CD4-positive, alpha-beta T cell (primary cell): ENCODE measurements at places on chromosomes 4 and X.
A peak's percentile ranks its signal among the peaks of the same experiment; 100 is the strongest.

DNA sequence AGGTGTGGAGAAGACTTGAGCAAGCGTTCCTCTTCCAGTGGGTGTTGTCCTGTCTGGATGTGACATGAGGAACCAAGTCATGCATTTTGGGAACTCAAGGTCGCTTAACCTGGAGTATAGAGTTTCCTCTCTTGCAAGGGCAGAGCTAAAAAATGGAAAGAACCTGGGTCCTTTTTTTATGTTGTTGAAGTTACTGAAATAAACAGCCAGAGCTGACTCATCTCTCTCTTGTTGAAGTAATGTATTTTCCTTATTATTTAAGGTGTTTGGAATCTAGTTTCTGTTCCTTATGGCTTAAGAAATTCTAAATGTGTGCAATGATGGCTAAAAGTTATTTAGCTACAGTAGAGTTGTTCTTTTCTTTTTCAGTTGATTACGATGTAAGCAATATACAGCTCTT, 314.5 kb downstream of the CAMK2D start:
- no peak overlapping the region for H3K27ac ChIP-seq
- no peak overlapping the region for H3K4me3 ChIP-seq
- no peaks in the 10 kb centered on the region for H3K4me1 ChIP-seq
- DNase-seq = no peak
- H3K36me3 ChIP-seq = no peaks in the 10 kb centered on the region

GRCh38 chr4:7067452-7068278, at the start of gene GRPEL1:
TSS of gene GRPEL1 (minus strand) at chr4:7068064. CDS start at chr4:7068032, 32 bp downstream.
- H3K4me3 ChIP-seq = peak within 1 kb of the TSS; percentile 76
- peaks cover 26% of the 10 kb centered on the region for H3K36me3 ChIP-seq
- H3K27ac ChIP-seq = peak within 1 kb of the TSS; percentile 78
- no peaks in the 10 kb centered on the region for H3K27me3 ChIP-seq

- H3K27me3 ChIP-seq = no peaks in the 10 kb centered on the region
- H3K27ac ChIP-seq = no peak overlapping the region
- no peak overlapping the region for H3K4me3 ChIP-seq
- H3K36me3 ChIP-seq = no peaks in the 10 kb centered on the region
- no peaks in the 10 kb centered on the region for H3K4me1 ChIP-seq
These were observed 25.6 kb downstream of the IQSEC2 start for GRCh38 chrX:53255738-53256191.

GRCh38 chr4:30630431-30630830, 89.7 kb upstream of the PCDH7 start:
- H3K4me3 ChIP-seq = no peak overlapping the region
- no peaks in the 10 kb centered on the region for H3K27me3 ChIP-seq
- H3K27ac ChIP-seq = no peak overlapping the region

DNA sequence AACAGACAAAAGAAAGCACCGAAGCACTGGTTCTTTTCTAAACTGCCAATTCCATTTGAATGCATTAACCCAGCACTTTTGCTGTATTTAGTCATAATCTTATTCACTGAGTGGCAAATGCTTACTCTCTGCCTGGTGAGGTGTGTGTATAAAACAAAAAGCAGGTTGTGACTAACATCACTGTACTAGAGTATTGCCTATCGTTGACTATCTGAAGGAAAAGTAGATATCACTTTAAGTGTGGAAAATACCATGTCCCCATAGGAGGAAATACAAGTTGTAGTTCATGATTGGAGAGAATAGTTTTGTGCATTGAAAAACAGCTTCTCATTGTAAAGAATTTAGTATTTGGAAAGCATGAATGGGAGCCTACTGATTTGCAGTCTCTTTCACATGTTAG, 2.7 kb downstream of the PDLIM5 start:
- H3K4me1 ChIP-seq = peaks cover 20% of the 10 kb centered on the region
- no peaks in the 10 kb centered on the region for H3K27me3 ChIP-seq
- DNase-seq = no peak
- no peaks in the 10 kb centered on the region for H3K36me3 ChIP-seq

DNA sequence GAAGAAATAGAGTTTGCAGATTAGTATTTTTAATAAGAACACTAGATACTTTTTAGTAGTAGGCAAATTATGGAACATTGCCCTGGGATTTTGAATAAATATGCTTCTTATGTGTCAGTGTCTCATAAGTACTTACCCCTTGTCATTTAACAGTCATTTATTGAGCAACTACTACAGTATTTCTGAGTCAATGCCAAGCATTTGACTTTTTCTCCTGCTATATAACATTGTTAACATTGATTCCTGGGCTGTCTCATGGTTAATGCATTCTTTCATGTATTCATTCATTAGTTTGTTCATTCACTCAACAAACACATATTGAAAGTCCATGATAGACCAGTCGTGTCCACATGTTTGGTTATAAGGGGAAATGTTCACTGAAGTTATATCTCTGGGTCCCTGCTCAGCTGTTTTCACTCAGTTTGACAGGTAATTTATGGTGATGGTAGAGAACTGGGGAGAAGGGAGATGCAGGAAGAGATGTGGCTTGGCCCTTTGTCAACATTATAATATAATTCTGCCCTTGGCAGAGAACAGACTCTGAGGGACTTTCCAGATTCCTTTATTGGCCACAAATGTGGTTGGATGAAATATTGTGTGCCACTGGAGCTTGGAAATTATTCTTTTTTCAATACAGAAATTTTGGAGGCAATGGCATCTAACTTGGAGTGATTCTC, 49.8 kb downstream of the OSTC start:
- H3K27ac ChIP-seq = no peak overlapping the region
- H3K36me3 ChIP-seq = no peaks in the 10 kb centered on the region
- no peak for DNase-seq

DNA sequence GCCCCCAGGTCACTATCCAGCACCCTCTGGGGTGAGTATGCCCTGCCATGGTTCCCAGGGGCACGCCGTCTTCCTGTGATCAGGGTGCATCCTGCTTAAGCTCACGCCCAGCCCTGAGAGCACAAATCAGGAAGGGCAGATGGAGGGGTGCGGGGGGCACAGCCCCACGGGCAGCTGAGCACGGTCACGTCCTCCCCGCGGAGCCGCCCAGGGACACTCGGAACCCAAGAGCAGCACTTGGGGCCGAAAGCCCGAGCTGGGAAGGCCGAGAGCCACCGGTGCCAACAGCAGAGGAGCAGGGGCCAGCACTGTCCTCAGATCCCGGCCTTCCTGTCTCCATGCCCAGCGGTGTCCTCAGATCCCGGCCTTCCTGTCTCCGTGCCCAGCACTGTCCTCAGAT, 21.5 kb downstream of the NELFA start:
- H3K4me3 ChIP-seq = no peak overlapping the region
- DNase-seq = no peak
- no peak overlapping the region for H3K27ac ChIP-seq
- peaks cover 86% of the 10 kb centered on the region for H3K36me3 ChIP-seq

DNA sequence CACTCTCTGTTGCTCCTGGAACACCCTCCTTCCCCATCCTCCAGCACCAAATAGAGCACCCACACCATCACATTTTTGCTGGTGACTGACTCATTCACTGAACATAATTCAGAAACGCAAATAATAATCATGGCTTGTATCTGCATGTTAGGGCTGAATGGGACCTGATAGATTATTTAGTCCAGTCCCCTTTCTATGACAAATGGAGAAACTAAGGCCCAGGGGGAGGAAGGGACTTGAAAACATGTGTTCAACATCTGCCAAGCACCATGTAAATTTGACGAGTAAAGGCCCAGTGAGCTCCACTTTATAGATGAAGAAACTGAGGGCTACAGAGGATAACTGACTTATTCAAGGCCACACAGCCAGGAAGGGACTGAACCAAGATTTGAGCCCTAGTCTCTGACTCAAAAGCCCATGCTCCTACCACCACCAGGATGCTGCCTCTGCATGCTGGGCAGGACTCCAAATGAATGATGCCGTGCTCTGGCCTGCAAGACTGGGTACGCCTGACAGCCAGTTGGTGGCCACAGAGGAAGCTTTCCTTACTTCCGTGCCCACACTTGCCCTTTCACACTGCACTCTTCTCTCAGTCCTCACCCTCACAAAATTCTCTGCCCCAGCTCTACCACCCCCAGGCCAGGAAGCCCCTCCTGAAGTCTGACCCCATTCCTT, 133.3 kb upstream of the PJA1 start:
- H3K4me1 ChIP-seq = no peaks in the 10 kb centered on the region
- no peak for DNase-seq
- H3K4me3 ChIP-seq = no peak overlapping the region
- H3K36me3 ChIP-seq = no peaks in the 10 kb centered on the region
- H3K27me3 ChIP-seq = no peaks in the 10 kb centered on the region
